Fibroblast of upper back skin (primary cell): ENCODE measurements at places on chromosomes 16 and 17.

DNA sequence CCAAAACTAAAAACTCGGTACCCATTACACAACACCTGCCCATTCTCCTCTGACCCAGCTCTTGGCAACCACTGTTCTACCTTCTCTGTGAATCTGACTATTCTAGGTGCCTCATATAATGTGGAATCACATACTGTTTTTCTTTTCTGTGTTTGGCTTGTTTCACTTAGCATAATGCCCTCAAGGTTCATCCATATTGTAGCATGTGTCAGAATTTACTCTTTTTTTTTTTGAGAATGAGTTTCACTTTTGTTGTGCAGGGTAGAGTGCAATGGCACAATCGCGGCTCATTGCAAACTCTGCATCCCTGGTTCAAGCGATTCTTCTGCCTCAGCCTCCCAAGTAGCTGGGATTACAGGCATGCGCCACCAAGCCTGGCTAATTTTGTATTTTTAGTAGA lies 59.5 kb upstream of the RBL2 start:
- DNase-seq, result no peak

- DNase-seq, result no peak
These were observed 73.1 kb downstream of the ASIC2 start for GRCh38 chr17:33220036-33220435.

GRCh38 chr16:9603316-9603715 lies 511.9 kb downstream of the HAPSTR1 start:
- DNase-seq, result no peak

- DNase-seq, result no peak
These were observed 9.2 kb upstream of the CISD3 start for GRCh38 chr17:38720941-38721340.

GRCh38 chr17:81499601-81499970 lies 13.0 kb downstream of the ACTG1 start:
- no peak for DNase-seq

DNA sequence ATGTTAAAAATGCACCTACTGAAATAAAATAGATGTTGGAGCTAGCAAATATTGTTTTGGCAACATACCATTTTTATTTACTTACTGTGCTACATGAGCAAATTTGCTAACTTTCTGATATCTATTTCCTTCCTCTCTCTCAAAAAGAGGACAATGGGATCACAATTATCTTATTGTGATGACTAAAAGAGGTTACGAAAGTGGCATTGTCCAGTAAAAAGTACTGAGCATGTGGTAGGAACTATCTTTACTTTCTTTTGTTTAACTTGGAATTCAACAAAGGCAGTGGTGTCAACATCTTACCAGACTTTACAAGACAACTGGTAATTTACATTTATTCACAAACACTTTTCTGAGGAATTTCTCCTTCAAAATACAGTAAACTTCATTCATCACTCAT lies 1542.6 kb upstream of the CDH8 start:
- DNase-seq, result no peak

GRCh38 chr17:50149091-50149416 lies 1.4 kb downstream of the PPP1R9B start:
- no peak for DNase-seq

GRCh38 chr16:89093602-89094251 lies at the start of gene ACSF3:
ACSF3 (plus strand) TSS chr16:89093852; CDS start chr16:89100682, 6,830 bp downstream.
- DNase-seq, result peak; percentile 43

DNA sequence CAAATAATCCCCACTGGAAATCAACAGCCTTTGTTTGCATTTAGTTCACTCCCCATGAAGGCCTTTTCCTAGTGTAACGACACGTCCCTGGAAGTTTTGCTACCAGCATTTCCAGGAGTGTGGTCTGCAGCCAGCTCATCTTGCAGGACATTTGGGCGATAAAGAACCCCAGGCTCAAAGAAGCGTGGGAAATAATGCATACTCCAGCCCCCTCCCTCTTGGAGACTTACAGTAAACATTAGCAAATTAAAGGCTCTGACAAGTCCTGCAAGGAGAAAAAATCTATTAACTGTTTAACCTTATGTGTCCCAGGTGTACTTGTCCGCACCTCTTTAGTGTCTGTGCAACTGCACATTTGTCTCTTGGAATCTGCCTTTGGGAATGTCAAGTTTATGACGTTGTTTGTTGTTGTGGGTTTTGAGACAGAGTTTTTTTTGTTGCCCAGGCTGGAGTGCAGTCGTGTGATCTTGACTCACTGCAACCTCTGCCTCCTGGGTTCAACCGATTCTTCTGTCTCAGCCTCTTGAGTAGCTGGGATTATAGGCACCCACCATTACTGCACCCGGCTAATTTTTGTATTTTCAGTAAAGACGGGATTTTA lies 131.1 kb downstream of the ABCC1 start:
- no peak for DNase-seq

DNA sequence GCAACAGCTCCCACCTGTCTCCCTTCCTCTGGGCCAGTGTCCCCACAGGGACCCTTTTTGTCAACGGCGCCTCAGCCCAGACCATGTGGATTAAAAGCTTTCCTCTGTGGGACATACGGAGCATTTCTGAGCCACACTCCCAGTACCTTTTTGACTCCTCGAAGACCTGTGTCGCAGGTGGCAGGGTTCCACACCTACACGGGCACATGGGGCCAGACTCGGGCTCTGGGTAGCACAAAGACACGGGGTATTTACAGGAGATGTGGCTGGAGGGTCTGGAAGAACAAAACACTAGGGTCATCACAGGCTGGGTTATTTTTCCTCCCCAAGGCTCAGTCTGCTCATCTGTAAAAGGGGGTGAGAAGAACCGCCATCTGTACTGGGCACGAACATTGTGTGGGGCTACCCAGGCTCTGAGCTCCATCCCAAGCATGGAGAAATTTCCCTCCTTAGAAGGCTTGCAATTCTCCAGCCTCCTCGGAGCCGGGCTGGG lies 32.5 kb upstream of the SNN start:
- DNase-seq, result no peak

GRCh38 chr17:77019893-77020379 lies 120.8 kb upstream of the SEC14L1 start:
- peak; percentile 38 for DNase-seq

DNA sequence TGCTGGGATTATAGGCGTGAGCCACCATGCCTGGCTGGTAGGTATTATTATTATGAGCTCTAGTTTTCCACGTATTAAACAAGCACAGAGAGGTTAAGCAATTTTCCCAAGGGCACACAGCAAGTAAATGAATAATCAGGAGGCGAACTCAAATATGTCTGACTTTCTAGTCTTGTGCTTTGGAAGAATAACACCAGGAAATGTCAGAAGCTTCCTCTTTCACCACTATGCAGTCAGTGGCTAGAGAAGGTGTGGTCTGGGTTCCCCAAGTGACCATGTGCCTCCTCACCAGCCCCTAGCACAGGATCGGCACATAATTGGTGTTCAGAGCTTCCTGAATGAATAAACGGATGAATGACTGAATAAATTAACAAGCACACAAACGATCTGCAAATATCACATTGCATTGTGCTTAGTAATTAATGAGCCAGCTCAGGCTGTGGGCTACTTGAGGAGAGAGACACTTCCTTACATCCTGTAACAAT lies 21.6 kb upstream of the SCNN1B start:
- DNase-seq, result no peak

DNA sequence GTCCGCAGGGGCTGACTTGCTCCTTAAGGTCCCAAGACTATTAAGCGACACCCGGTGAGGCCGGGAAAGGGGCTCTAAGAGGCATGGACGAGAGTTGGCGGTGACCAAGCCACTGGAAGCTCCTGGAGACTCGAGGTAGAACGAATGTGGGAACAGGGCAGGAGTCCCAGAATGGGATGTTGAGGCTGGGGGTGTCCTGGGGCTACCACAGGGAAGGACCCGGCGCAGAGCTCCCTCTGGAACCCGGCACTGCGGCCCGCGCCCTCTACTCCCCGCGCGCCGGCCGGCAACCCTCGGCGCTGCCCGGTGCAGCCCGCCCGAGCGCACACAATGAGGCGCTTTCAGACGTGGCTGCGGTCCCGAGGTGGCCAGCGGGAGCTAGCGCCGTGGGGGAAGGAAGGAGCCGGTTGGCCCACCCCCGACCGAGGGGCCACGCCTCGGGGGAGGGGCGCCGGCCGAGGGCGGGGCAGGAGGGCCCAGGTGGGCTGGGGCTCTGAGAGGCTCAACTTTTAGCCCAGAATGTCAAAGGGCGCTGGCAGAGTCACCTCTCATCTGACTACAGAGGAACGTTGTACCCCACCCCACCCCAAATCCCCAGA lies at the start of gene CHST6:
Gene CHST6 (minus strand): TSS at position 366 of the 599 bp plus-strand sequence. CDS start 15,613 bp downstream, outside the sequence.
- peak; percentile 50 for DNase-seq

DNA sequence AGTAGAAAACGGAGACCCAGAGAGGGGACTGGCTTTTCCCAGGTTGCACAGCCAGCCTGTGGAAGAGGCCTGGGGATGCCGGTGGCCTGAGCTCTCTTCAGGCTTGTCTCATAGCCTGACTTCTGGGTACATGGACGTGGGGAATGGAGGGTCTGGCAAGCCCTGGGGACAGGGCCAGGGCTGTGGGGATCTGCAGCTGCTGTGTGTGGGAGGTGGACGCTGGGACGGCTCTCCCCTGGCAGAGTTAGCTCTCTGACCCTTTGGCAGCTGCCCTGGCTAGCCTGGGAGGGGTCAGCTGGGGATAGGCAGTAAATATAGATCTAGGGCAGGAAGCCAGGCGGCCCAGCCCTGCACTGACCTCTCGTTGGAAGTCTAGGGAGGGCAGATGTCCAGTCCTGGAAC lies 20.5 kb downstream of the SLC4A1 start:
- DNase-seq, result no peak

GRCh38 chr17:78905541-78905940 lies 2.5 kb upstream of the CEP295NL start:
- DNase-seq, result no peak

- DNase-seq, result peak; percentile 75
These were observed 192.2 kb upstream of the CDH11 start for GRCh38 chr16:65313936-65314626.

- DNase-seq, result no peak
These were observed 213.2 kb downstream of the IRX3 start for GRCh38 chr16:54073356-54073755.

- DNase-seq, result peak; percentile 92
These were observed at the start of gene TUBG2 for GRCh38 chr17:42659079-42659931. TUBG2 (plus strand) TSS chr17:42659284; CDS start chr17:42659504, 220 bp downstream.

DNA sequence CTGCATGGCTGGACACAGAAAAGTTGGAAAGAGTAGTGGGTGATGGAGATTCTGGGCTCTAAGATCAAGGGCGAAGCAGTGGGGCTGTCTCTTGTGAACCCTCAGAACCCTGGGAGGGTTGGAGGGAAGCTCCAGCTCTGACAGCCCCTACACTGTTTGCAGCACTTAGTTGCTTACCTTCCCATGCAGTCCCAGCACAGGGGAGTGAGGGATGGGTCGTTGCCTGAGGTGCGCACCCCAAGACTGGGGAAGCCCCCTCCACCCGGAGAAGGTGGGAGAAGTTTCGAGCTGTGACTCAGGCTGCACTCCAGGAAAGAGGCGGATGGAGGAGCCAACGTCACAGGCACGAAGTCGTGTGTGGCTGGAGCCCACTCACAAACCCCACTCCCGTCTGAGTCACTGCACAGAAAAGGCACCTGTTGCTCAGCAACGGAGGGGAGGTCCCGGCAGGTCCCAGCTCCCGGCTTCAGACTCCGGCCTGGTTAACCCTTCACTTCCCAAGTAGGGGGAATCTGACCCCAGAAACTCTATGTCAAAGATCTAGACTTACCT lies 60.1 kb downstream of the AIPL1 start:
- peak; percentile 53 for DNase-seq

- no peak for DNase-seq
These were observed 165.6 kb downstream of the USP31 start for GRCh38 chr16:22983614-22984013.

GRCh38 chr17:17710728-17711541 lies 29.7 kb downstream of the RAI1 start:
- peak; percentile 92 for DNase-seq

- DNase-seq, result peak; percentile 63
These were observed 5.0 kb upstream of the LASP1 start for GRCh38 chr17:38864636-38865398.

DNA sequence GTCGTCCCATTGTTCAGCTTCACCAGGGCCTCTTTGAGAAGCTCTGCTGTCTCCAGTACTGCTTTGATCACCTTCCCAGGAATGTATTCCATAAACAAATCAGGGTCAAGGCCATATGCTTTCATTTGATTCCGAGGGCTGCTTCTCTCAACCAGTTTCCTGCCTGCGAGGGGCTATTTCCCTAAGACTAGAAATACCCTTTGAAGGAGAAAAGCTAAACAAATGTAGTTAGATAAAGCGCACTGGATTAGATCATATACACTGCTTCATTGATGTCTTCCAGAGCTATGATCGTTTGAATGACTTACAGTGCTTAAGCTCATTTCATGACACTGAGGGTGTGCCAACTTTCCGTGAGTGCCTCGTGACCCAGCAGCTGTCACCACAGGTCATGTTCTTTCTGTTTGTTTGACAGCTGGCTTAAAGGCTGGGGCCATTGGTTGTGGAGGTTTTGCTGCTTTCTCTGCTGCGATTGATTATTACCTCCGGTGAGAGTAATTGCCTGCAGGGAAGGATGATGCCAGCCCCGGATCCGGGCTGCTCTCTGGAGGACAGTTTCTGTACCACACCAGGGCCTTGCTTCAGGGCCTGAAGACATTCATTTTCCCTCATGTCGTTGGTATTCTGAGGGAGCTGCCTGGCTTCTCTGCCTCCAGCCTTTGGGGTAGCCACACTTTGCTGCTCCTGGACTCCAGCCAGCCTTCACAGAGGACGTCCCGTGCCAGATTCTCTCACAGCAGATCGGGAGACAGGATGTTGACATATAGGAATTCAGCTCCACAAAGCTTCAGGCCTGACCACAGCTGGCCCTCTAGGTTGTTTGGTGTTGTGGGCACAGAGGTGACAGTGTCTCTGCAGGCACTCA lies 3.9 kb downstream of the TIMM22 start:
- DNase-seq, result peak; percentile 72

- DNase-seq, result peak; percentile 35
These were observed 28.7 kb downstream of the KIAA0513 start for GRCh38 chr16:85056211-85056748.

- DNase-seq, result no peak
These were observed 46.4 kb upstream of the PIK3R6 start for GRCh38 chr17:8913879-8914278.

DNA sequence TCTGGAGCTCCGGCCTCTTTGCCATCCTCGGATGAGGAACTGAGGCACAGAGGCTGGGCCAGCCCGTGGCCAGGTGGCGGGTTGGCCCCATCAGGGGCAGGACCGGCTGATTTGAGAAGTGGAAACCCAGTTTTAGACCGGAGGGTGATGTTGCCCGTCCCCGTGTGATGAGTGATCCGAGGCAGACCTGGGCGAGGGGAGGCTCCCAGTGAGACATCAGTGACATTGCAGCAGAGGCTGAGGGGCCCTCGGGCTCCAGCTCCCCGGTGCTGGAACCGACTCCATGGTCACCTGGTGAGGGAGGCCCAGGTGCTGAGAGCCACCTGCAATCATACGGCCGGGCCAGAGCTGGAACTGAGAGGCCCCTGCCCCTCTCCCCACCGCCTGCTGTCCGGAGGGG lies 26.9 kb upstream of the CACNA1H start:
- no peak for DNase-seq

GRCh38 chr16:27123795-27124409 lies 57.2 kb downstream of the C16orf82 start:
- DNase-seq, result no peak

- DNase-seq, result no peak
These were observed at the start of gene MYO1C for GRCh38 chr17:1492249-1493206. MYO1C (minus strand) TSS chr17:1492686; CDS start chr17:1492487, 199 bp downstream.

- DNase-seq, result no peak
These were observed 3.0 kb upstream of the SLC6A4 start for GRCh38 chr17:30238387-30239088.

- DNase-seq, result no peak
These were observed 144.7 kb upstream of the TBX2 start for GRCh38 chr17:61254904-61255303.

GRCh38 chr16:2825049-2825742 lies 4.9 kb upstream of the ZG16B start:
- DNase-seq, result no peak
